NCI-H2107 (cell line): ENCODE measurements at places on chromosomes 7 and 10.

DNA sequence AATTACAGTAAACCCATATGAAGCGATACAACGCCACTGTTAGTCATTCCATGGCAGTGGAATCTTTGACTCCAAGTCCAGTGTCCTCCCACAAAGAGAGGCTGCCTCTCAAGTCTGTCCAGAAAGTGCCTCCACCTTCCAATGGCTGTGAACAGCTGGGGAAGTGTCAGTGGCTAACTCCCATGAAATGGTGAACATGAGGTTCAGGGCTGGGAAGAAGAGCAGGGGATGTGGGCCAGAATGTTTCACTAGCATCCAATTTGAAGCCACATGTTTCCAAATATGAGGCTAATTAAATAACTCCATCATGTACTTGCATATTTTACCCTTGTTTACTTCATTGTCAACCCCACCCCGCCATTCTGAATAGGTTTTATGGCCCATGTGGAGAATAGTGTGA, 53.1 kb upstream of the CHST15 start:
- DNase-seq, result no peak

- no peak for DNase-seq
Observed at GRCh38 chr7:123682690-123683089, 27.0 kb downstream of the LMOD2 start.

DNA sequence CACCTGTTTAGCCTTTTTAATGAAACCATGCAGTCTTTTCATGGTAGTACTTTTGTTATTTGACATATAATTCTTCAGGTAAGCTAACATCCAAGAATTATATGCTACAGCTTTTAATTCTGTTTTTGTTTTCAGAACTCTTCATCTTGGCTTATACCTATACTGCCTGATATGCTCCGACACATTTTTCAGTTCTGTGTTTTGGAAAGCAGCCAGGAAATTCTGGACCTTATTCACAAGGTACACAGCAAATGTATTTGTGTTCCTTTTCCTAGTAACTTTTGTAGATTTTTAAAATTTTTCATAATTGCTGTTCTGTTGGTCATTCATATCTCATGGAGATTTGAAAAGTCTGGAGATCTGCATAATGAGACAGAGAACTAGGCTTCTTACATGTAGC, 56.7 kb downstream of the BTAF1 start:
- no peak for DNase-seq

DNA sequence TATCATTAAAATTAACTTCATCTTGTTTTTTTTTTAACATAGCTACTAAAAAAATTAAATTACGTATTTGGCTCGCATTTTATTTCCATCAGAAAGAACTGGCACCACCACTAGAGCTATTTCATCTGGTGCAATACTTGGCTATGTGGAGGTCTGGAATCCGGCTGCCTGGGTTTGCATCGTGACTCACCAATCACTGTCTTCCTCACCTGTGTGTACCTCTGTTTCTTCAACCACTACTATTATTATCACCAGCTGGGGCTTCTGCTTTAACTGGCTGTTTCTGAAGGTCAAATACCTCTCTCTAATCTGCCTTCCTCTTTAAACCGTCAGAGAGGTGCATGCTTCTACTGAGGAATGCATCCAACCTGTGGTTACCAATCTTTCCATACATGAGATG, 6.5 kb downstream of the WDR91 start:
- DNase-seq, result no peak

DNA sequence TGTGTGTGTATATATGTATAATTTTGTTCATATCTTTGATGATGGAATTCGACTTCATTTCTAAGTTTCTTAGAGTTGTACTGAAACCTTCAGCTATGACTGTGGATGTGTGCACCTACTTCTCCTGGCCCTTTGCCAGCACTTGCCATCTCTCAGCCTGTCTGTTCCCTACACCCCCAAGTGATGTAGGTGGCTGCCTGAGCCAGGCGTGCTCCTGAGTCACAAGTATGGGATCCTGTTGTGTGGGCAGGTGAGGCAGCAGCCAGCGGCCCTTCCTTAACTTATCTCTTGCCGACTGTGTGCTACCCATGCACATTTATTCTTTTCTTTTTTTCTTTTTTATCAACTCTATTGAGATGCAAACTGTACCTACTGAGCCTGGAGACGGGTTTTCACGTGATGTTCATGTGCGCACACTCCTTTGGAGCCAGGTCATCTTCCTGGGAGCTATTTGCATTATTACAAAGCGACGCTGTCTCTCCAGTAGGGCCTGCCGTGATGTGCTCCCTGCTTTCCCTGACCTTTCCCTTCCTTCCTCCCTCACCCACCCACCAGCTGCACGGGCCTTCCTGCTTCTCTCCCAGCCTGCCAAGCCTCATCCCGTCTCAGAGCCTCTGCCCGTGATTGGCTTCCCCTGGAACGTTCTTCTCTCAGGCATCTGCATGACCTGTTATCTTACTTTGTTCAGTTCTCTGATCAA, 31.3 kb upstream of the GALNT11 start:
- no peak for DNase-seq
